ENCODE measurements at places on chromosomes 2 and 18. TPM values are rescaled to one million over a fixed set of nuclear protein-coding genes. Genes with fewer than 3 reads are reported as not detected.

CCDC148 gene
- 0.78 TPM for total RNA-seq

DNA sequence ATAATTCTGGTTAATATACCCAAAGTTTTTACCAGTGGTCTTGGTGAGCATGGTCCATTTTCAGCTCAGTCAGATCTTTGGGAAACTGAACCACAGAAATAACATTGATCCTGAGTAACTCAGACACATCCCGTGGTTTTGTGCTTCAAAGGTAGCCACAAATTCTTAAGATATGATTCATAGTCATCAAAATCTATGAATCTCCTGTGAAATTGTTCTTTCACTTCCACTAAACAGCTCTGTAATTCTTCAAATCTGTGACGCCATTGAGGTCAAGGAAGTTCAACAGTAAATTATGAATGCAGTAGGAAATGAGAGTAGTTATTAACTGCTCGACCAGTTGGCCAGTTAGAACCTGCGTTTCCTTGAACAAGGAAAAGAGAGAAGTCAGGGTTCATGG, 147.3 kb downstream of the IRS1 start:
- ATAC-seq = no peak

GRCh38 chr2:27125104-27125503, 1.5 kb downstream of the ABHD1 start:
- ATAC-seq = no peak

- ATAC-seq = no peak
These were observed 206.0 kb downstream of the NCK2 start for GRCh38 chr2:105950521-105951383.

DNA sequence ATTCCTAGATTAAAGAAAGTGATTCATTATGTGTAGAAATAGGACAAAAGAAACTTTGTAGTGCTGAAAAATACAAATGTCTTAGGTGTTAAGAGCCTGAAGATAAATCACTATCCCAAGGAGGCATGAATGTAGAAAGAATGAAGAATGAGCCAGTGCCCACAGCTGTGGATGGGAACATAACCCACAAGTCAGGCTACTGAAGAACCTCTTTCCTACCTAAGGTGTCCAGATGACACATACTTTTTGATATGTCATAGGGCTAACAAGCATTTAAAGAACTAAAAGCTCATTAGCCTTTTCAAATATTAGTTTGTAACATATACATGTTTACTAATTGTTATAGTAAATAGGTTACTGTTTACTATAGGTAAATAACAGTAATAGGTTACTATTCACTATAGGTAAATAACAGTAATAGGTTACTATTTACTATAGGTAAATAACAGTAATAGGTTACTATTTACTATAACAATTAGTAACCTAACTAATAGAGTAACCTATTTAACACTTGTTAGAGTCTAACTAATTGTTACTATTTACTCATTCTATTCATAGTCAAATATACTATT, 275.0 kb upstream of the KYNU start:
- ATAC-seq = no peak

GRCh38 chr2:105571445-105571987, 172.7 kb upstream of the FHL2 start:
- ATAC-seq = peak; percentile 18

DNA sequence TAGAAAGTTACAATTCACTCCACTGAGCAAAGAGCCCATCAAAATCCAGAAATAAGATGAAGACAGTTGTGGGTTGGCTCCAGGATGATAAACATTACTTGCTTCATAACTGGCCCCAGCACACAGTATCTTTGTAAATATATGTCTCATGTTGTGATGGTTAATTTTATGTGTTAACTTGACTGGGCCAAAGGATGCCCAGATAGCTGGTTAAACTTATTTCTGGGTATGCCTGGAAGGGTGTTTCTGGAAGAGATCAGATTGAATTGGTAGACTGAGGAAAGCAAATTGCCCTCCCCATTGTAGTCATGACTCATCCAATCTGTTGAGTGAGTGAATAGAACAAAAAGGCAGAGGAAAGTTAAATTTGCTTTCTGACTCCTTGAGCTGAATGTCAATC, 373.8 kb downstream of the LNPK start:
- ATAC-seq = no peak

RAB11FIP5 gene
- 25.4 TPM for total RNA-seq

DNA sequence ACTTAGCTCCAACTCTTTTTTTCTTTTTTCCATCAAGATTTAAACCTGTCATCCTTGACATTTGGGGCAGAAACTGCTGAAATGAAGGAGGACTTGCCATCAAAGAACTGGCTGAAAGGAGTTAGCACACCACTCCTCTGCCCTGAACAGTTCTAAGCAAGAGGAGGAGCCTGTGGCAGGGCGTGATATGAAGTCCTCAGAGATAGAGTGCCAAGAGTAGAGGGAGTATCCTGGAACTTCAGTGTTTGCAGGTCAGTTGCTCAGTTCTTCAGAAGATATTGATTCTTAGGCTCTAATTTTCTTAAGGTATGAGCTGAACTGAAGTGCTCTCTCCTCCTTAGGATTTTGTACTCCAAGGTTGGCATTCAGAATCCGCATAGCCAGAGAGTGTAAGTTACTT, 15.2 kb downstream of the NABP1 start:
- no peak for ATAC-seq

GRCh38 chr2:176493226-176493825, 224.1 kb downstream of the MTX2 start:
- no peak for ATAC-seq

PID1 gene
- 34.4 TPM for total RNA-seq

SMYD1 gene
- 11.2 TPM for total RNA-seq

ERBB4 gene
- total RNA-seq = 0.92 TPM

DNA sequence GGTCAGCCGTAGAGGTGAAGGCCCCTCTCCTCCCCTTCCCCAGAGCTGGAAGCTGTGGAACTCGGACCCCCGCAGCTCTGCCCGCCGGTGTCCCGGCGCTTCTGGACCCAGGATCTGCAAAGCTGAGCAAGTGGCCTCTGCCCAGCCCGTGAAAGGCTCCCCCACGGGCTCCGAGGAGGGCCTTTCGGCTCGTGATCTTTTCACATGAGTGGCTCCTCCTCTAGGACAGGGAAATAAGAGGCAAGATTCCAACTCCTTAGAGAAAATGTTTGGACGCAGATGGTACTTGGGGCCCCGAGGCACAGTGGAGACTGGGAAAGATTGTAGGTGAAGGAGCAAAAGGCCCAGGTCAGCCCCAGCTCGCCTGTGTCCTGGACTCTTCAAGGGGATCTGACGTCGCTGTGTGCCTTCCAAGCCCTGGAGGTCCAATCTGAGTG, 48.2 kb upstream of the SP3 start:
- ATAC-seq = peak; percentile 73

GRCh38 chr18:33184175-33184574, 256.3 kb downstream of the CCDC178 start:
- no peak for ATAC-seq

- no peak for ATAC-seq
These were observed 155.1 kb downstream of the TRIB2 start for GRCh38 chr2:12871694-12872315.

DNA sequence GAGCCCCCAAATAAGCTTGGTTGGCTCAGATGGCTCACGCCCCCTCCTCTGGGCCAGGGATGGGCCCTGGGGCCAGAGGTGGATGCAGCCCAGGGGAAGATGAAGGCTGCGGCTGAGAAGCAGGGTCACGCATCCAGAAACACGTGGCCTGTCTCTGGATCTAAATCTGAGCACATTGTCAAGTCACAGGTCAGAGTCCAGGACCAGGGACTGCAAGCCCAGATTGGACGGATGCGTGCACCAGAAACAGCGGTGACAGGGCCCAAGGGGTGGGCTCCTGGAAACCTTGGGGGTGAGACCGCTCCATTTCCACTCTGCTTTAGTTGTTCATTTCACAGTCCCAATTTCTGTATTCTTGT, 226.2 kb downstream of the ACKR3 start:
- no peak for ATAC-seq

DNA sequence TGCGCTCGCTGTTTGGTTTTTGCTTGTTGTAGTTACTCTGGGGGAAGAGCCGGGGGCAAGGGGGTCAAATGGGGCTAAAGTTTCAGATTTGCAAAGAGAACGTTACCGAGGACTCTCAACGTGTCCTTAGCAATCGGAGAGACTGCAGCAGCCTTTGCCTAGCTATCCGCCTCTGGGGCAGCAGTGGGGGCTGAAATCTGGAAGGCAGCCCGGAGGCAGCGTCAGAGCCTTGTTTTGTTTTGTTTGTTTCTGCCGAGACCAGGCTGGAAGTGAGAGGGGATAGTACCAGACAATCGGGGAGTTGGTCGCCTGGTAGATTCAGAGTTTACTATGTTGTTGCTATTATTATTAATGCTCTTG, 1.2 kb downstream of the CDH20 start:
- ATAC-seq = no peak

DNA sequence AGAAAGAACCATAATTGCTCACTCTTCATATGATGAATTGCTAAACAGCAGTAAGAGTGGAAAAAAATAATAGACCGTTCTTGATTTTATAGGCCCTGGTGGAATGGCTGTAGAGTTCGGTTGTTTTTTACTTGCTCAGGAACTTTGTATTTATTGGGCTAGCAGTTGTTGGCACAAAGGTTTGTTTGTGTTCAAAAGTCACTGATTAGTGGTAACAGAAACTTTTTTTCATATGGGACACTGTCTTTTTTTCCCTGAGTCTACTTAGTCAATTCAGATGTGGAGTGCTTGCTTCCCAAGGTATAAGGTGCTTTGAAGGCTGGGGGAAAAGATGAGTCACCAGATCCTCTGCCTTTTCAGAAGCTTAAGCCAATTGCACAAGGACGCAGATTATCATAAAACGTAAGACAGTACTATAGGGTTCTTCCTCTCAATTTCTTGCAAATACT, 25.8 kb downstream of the PHLPP1 start:
- peak; percentile 73 for ATAC-seq

- ATAC-seq = no peak
These were observed 1.6 kb downstream of the ABCA12 start for GRCh38 chr2:215136669-215137328.

GRCh38 chr2:131475831-131476230, at the start of gene TUBA3D:
TSS of gene TUBA3D (plus strand) at chr2:131476119. CDS start at chr2:131476200, 81 bp downstream.
- ATAC-seq = no peak

- ATAC-seq = no peak
These were observed 80.5 kb downstream of the DDX1 start for GRCh38 chr2:15671842-15672815.

GRCh38 chr2:187349326-187349944, 98.6 kb downstream of the CALCRL start:
- ATAC-seq = peak; percentile 89

GRCh38 chr2:106623456-106623855, 136.3 kb downstream of the CD8B2 start:
- ATAC-seq = no peak

GRCh38 chr2:8058652-8059051, 623.2 kb upstream of the ID2 start:
- ATAC-seq = no peak

DNA sequence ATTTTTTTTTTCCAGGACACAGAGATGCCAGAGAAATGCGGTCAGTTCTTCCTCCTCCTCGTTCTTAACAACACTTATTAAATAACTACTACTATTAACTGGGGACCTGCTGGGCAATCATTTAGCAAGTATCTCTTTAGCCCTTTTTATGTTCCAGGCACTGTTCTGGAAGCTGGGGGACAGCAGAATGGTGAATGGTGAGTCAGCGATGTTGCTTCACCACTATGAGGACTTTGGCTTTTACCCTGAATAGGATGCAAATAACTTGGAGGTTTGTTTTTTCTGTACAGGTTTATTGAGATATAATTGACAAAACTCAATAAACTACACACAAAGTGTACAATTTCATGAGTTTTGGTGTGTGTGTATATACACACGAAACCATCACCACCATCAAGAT, 179.9 kb upstream of the MSH6 start:
- no peak for ATAC-seq

GRCh38 chr2:184646177-184646576, 47.8 kb downstream of the ZNF804A start:
- no peak for ATAC-seq

CROCC2 gene
- total RNA-seq = not detected

DNA sequence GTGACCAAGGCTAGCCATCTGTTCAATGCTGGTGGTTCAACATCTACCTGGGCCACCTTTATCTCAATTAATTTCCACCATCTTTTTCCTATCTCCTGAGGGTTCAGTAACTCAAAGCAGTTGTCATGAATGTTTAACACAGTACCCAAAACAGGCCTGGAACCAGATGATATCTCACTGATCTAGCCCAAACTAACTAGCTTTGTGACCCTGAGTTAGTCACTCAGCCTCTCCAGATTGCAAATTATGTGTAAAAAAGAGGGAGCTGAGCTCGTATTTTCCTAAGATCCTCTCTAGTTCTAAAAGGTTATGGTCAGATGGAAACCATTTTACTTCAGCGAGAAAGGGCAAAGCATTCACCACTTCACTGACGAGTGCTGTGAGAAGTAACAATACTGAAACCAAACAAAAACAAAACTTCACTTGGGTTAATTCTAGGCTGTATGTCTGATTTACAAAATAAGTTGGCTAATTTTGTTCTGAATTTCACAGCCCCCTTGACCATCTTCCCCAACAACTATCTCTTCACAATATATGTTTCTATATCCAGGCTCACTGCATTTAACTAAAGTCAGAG, 14.8 kb downstream of the SPRED2 start:
- no peak for ATAC-seq

TGFBRAP1 gene
- total RNA-seq = 31.5 TPM

DNA sequence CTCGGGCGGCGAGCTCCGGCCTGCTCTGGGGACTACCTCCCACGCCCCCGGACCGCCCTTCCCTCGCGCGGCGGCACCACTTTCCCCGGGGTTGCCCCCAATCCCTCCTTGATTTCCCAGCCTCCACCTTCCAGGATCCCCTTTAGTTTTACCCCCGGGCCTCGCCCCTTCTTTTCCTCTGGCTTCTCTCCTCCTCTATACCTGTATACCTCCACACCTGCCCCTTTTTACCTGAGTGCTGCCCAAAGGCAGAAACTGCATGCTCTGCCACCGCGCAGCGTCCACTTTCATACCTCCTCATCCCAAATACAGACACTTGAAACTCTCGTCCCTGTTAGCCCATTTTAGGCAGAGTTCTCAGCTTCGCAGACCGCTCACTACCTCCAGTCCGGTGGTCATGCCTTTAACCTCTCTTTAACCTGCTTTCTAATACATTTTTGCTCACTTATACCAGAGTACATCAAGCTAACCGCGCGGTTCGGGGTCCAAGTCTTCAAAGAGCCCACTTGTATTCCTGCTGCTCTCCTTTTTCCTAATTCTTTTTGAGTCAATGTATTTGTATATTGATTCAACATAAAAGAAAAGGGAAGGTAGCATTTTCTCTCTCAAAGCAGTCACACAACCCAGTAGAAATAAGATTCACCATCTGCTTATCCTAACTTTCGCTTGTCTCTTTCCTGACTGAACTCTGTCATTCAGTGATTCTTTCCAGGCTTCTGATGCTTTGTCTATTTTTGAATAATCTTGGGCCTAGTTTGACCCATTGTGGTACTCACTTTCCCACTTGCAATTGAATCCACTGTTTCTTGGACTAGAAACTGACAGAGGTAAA, 901 bp downstream of the SPOPL start:
- no peak for ATAC-seq

- ATAC-seq = no peak
These were observed 109.9 kb downstream of the COPS8 start for GRCh38 chr2:237195396-237196120.

- no peak for ATAC-seq
These were observed 67.9 kb downstream of the MYL12B start for GRCh38 chr18:3329872-3330271.

Measured in gastroesophageal sphincter (tissue), 4 donors.